ENCODE measurements at places on chromosomes 1 and 21.

DNA sequence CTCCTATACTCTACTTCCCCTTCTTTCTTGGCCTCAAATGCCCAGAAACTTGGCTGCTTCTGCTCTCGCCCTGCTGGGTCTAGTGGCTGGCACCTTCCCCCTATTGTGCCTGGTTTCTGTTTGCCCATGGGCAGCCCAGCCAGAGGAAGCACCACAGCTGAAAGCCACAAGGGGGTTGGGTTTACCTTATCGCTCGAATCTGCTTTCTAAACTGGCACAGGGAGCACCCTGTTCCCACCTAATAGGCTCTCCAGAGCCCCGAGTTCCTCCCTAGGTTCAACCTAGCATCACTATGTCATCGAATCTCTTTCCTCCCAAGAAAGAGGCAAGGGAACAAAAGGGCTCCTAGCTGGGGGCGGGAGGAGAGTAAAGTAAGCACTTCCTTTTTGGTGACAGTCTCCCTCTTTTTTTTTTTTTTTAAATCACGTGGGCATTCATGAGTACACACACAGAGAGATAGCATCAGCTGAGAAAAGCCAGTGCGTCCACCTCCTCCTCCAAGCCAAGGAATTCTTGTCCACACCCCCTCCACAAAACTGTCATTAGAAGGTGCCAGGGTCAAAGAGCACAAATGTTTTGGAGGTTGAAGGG, 72.8 kb downstream of the PLEKHA6 start:
- DNase-seq: no peak

GRCh38 chr1:94719926-94720793, 100.0 kb upstream of the SLC44A3 start:
- DNase-seq: no peak

- no peak for DNase-seq
These were observed 993 bp downstream of the SYPL2 start for GRCh38 chr1:109467301-109467777.

- no peak for DNase-seq
These were observed 2.7 kb downstream of the ARHGEF11 start for GRCh38 chr1:157042846-157043245.

DNA sequence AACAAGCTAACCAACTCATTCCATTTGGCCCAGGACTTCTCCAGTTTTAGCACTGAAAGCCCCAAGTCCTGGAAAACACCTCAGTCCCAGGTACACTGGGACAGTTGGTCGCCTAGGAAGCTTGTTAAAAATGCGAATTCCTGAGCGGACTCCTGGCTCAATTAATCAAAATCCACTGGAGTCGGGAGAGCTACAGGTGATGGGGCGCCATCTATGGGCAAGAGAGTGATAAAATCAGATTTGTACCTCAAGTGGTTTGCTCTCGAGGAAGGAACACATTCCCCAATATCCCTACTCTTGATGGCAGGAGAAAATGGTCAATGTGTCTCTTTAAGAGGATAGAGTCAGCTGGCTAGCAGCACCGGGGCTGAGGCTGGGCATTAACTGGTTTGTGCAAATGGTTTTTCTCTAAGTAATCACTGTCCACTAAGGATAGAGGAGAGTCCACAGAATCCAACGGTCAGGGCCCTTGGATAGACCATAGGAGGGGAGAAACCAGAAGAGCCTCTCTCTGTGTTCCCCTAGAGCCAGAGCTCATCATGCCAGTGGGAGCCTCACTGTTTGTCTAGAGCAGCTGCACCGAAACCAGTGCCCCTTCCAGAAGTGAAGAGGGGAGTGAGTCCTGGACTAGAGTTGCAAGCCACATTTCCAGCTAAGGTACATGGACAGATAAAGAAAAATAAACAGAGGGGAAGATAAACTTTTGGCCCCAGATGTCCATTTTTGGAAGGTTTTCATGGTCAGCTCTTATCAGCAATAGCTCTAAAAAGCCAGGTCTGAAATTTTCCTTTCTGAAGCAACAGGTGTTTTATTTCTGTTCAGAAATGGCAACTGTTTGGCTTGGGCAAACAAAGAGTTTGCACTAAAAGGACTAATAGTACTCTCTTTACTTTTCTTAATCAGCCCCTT, 148.5 kb downstream of the TENT5C start:
- no peak for DNase-seq

DNA sequence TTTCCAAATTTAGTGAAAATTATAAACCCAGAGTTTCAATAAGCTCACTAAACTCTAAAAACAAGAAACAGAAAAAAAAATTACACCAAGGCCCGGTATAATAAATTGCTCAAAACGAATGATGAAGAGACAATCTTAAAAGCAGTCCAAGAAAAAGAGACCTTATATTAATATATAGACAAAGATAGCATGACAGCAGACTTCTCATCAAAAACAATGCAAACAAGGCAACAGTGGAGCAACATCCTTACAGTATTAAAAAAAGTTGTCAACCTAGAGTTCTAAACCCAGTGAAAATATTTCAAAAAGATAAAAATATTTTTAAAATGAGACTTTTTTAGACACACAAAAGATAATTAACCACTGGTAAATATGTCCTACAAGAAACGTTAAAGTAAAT, 46.7 kb downstream of the KIFAP3 start:
- DNase-seq: no peak

DNA sequence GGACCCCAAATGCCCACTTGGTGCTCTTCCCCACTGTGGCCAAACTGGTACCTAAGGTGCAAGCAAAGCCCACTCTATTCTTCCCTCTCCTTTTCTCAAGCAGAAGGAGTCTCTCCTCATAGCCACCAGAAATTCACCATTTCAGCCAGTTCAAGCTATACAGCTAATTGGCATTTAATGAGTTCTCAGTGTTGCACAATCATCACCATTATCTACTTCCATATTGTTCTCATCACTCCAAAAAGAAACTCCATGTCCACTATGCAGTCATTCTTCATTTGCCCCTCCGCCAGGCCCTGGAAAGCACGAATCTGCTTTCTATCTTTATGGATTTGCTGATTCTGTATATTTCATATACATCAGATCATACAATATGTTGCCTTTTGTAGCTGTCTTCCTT, 9.9 kb upstream of the ATG4C start:
- DNase-seq: no peak

- no peak for DNase-seq
These were observed 1.2 kb upstream of the DHCR24 start for GRCh38 chr1:54888080-54888733.

DNA sequence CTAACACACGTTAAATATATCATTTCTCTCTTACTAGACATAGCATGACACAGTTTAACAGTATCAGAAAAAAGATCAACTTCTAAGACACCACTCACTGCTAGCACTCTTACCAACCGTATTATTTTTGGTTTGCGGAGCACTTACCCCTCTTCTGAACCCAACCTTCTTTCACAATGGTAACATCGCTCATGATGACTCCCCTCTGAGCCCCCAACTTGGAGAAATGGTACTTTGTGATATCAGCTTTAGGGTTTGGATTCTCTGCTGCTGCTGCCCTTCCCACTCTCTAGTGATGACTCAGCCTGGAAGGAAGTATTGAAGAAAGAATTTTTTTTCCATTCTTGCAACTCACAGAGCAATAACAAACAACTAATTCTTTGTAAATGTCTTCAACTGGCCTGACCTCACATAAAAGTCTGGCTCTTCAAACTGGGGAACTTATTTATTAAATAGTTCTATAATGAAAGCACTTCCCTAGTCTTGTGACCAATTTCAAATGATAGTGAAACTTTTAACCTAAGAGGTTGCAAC, 7.0 kb downstream of the AKT3 start:
- no peak for DNase-seq

GRCh38 chr21:14844001-14844400, 220.8 kb downstream of the NRIP1 start:
- no peak for DNase-seq

- DNase-seq: no peak
These were observed 1581.4 kb downstream of the KCNT2 start for GRCh38 chr1:195026792-195027191.

GRCh38 chr1:29306471-29307140, 70.3 kb downstream of the PTPRU start:
- no peak for DNase-seq

- DNase-seq: no peak
These were observed 458.3 kb downstream of the LMO4 start for GRCh38 chr1:87786861-87787545.

GRCh38 chr1:214547747-214548146, 3.7 kb downstream of the PTPN14 start:
- DNase-seq: no peak

- DNase-seq: no peak
These were observed 17.0 kb downstream of the MKNK1 start for GRCh38 chr1:46587069-46587468.

- no peak for DNase-seq
These were observed 1.1 kb downstream of the NMNAT2 start for GRCh38 chr1:183416850-183417771.

DNA sequence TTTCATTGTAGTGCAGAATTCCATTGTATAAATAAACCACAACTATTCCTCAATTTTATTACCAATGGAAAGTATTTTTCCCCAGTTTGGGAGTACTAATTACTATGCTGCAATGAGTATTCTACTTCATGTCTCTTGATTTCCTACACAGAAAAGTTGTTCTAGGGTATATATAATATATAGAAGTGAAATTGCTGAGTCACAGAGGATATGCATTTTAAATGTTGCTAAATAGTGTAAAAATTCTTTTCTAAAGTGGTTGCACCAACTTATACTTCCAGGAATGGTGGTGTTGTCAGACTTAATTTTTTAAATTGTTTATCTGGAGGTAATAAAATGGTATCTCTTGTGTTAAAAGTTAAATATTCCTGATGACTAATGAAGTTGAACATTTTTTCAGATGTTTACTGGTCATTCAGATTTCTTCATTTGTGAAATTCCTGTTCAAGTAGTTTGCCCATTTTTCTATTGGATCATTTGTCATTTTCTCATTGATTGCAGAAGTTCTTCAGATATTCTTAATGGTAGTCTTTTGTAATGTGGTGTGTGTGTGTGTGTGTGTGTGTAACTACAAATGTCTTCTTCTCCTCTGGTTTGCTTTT, 19.1 kb upstream of the MYOG start:
- DNase-seq: no peak

GRCh38 chr1:118948846-118949245, 39.3 kb downstream of the TBX15 start:
- DNase-seq: no peak

- DNase-seq: no peak
These were observed 1.6 kb downstream of the HPCAL4 start for GRCh38 chr1:39689635-39690034.

DNA sequence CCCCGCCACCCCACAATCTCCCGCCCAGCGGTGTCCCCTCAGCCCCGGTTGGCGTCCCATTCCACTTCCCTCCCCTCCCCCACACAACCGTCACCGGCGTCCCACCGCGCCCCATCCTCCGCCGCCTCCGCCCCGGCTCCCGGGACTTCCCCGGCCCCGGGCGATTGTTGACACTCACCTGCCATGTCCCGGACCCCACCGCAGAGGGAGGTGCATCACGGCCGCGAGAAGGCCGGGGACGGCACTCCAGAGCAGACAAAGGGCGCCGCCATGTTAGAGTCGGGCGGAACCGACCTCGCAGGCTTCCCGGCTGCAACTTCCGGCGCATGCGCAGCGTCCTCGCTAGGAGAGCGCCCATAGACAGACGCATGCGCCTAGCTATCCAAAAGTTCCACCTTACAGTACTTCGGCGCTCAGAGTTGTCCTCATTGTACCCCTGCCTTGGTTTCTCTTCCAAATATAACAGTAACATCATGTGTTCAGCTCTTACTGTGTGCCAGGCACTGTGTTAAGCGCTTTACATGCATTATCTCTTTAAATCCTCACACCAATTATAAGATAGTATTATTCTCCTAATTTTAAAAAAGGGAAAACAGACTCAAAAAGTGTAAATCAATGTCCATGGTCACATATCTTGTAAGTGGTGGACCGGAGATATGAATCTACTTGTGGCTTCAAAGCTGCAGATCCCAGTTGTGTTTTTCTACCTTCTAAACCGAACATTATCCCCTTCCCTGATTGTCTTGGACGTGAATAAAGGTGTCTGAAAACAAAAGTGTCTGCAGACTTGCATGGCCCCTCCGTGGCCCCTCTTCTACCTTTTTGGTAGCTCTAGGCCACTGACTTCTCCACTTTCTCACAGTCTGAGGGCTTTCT, at the start of gene ZBTB17:
Gene ZBTB17 (minus strand): TSS at position 297 of the 876 bp plus-strand sequence. CDS start 27,606 bp downstream, outside the sequence.
- DNase-seq: peak; percentile 37

- DNase-seq: no peak
These were observed 46.1 kb downstream of the ITSN1 start for GRCh38 chr21:33688353-33688752.

GRCh38 chr1:50417507-50417906, 5.7 kb downstream of the DMRTA2 start:
- DNase-seq: no peak

GRCh38 chr1:31674626-31675025, 29.2 kb downstream of the COL16A1 start:
- DNase-seq: no peak

DNA sequence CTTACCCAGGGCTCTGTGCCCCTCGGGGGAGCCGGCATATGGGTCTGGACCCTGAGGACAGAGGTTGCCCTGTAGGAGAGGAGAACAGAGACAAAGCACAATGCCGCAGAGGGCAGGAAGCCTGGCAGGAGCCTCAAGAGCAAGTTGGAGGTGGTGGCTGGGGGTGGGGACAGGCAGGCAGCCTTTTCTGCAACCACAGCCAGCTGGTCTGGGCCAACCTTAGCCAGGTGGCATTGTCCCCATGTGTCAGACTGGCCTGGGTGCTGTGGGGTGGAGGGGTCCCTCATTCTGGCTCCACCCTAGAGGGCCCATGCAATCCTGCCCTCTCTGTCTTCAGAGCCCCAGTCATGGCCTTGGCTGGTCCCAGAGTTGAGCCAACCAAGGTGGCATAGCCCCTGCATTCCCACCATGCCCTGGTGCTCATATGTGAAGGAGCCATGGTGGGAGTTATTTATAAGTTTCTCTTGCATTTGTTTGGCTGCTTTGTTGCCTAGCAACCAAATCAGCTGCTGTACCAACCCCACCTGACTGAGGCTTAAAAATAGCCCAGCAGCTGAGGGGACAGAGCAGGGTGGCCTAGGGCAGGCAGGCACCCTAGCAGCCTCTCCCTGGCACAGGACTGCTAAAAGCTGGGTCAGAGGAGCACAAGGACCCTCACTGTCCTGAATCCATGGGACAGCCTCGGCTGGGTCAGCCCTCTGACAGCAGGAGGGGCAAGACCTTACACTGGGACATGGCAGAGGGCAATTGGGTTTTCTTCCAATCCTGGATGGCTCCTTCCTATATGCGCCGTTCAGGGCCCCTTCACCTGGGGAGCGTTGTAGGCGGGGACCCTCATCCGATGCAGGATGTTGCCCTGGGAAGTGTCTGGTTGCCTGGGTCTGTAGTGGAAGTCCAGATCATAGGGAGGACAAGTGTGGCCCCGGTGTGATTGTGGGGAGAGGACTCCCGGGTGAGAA, 19.5 kb downstream of the MAP7D1 start:
- no peak for DNase-seq

DNA sequence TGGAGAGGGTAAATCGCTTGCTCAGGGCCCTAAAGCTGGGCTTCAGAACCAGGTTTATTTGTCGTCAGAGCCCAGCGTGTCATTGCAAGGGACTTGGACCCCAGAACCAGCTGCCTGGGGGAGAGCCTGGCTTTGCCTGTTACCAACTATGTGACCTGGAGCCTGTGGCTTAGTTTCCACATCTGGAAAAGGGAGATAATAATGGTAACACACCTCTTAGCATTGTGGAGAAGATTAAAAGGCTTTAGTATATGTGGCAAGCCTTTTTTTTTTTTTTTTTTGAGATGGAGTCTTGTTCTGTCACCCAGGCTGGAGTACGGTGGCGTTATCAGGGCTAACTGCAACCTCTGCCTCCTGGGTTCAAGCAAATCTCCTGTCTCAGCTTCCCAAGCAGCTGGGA, 12.5 kb downstream of the CD52 start:
- no peak for DNase-seq

All from esophagus squamous epithelium (tissue), 5 donors.